Stimulated activated CD4-positive, alpha-beta T cell treated with anti-CD3 and anti-CD28 coated beads, Interleukin-1b, Interleukin-23, amount 100 ng/mL, for 1 hour (primary cell): ENCODE measurements at places on chromosomes 11 and 22.

- no peak for DNase-seq
These were observed 373.9 kb upstream of the C11orf87 start for GRCh38 chr11:109048098-109048497.

DNA sequence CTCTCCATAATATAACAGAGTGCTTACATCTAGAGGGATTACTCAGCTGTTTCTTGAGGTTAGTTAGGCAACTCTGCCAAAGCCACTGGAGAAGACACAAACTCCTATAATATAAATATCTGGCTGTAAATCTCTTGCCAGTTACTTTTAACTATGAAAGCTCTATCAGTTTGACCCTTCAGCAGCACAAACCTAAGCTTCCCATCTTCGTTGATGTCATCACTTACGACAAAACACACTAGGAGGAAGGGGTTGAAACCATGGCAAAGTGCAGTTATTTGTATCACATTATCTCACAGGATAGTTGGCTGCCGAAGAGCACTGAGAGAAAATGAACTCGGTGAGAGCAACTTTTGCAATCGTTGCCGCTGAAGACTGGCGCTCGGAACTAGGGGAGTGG is 922.1 kb downstream of the OPCML start:
- no peak for DNase-seq

DNA sequence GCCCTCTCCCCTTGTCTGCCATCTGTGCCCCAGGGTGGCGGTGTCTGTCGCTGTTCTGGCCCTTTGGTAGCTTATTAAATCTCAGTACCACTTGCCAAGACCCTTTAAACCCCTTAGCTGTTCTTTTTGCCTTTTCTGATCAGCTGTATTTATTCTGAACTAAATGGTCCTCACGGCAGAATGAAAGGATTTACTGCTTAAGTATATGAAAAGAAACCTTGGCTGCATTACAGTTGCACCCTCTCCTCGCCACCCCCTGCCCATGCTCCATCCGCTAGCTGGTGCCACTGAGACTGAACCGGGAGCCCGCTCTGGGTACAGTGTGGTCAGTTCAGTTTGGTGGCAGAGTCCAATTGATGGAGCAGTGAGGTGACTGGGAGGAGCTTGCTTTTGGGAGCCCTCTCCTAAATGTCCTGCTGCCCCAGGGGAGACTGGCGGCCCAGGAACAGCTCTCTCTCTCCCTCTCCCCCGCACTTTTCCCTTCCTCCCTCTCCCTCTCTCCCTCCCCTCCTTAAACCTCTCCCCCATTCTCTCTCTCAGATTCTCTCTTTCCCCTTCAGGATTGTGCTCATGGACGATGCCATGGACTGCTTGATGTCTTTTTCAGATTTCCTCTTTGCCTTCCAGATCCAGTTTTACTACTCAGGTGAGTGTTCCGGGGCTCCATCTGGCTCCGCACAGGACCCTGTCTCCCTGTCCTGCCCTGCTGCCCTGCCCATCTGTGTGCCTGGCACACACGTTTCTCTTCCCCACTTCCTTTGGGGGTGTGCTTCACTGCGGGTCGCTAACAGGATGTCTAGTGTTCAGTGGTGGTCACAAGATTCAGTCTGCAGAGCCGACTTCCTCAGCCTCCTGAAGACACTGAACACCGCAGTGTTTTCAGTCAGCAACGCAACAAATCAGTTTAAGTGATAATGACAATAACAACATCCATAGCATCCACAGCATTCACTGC is 21.8 kb downstream of the ARFGAP2 start:
- no peak for DNase-seq

DNA sequence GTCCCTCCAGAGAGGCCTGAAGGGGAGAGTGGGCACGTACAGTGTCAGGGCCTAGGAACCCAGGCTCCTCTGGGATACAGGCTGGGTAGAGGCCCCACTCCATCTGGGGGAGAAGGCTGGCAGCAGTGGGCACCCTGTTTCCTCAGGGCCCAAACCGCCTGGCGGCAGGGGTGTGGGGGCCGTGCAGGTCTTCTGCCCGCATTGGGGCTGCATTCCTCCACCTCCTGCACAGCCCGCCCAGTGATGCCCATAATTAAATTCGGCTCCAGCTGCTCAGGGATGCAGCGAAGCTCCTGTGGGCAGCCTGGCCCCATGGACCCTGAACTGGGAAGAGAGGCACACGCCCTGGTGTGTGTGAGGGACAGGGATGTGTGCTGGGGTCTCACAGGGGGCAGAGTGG is 35.4 kb downstream of the KCNQ1OT1 start:
- no peak for DNase-seq

DNA sequence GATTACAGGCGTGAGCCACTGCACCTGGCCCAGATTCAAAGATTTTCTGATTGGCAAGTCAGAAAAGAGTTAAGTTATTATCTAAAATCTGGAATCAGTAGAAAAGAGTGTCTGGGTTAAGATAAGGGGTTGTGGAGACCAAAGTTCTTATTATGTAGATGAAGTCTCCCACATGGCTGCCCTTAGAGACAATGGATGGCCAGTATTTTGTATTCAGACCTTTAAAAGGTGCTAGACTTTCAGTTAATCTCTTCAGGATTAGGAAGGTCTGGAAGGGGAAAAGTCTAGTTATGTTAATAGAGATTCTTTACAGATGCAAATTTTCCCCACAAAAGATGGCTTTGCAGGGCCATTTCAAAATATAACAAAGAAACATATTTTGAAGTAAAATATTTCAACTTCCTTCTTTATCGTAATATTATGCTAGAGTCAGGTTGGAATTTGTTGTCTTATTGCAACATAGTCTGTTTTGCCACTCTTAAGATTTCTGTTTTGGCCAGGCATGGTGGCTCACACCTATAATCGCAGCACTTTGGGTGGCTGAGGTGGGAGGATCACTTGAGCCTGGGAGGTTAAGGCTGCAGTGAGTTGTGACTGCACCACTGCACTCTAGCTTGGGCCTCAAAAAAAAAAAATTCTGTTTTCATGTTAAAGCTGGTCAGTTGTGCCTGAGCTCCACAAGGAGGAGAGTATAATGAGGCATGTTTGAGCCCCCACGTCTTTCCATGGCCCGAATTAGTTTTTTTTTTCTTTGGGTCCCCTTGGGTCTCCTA is 14.0 kb downstream of the GRAMD1B start:
- no peak for DNase-seq

- no peak for DNase-seq
These were observed 78.8 kb downstream of the DGCR2 start for GRCh38 chr22:19043121-19044085.
